T-helper 9 cell (primary cell): ENCODE measurements at places on chromosomes 4 and X.

DNA sequence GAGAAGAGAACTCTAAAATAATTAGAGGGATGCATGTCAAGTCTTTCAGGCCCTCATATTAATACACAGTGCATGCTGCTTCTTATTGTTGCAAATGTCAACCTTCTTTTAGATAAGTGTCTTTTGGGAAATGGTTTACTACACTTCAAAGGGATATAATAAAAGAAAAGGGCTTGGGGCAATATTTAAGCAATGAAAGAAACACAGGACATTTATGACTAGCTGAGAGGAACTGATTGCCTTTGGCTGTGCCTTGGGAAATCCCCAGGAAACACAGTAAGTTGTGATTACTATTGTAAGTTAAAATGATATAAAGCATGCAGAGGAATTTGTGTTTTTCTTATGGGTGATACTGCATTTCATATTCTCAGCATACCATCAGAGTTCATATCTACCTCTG lies 1036.2 kb upstream of the GRID2 start:
- no peak for DNase-seq

- no peak for DNase-seq
These were observed 38.8 kb upstream of the UGDH start for GRCh38 chr4:39565878-39566600.

DNA sequence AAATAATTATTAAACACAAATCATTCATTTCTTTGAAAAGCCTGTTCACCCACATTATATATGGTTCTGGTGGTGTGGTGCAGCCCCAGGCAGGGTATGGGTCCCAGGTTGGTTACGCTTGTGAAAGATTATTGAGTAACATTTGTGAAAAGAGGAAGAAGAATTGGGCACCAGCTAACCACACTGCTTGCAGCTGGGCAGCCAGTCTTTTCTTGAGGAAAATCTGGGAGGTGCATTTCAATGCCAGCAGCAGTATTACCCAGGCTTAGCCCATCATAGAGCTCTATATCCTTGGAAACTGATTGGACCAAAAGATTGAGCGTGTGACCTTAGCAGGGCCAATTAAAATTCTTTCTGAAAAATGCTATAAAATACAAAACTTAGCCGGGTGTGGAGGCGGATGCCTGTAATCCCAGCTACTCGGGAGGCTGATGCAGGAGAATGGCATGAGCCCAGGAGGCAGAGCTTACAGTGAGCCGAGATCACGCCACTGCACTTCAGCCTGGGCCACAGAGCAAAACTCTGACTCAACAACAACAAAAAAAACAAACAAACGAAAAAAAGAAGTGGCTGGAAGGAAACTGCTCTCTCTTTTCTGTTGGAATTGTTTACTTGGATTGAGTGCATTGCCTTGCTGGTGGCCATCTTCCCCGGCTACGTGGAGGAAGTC lies 9.7 kb upstream of the PLAC8 start:
- DNase-seq = no peak

- DNase-seq = no peak
These were observed 537 bp downstream of the RBM10 start for GRCh38 chrX:47145395-47146120.

GRCh38 chrX:103453655-103454054 lies 65.6 kb downstream of the RAB40A start:
- no peak for DNase-seq

DNA sequence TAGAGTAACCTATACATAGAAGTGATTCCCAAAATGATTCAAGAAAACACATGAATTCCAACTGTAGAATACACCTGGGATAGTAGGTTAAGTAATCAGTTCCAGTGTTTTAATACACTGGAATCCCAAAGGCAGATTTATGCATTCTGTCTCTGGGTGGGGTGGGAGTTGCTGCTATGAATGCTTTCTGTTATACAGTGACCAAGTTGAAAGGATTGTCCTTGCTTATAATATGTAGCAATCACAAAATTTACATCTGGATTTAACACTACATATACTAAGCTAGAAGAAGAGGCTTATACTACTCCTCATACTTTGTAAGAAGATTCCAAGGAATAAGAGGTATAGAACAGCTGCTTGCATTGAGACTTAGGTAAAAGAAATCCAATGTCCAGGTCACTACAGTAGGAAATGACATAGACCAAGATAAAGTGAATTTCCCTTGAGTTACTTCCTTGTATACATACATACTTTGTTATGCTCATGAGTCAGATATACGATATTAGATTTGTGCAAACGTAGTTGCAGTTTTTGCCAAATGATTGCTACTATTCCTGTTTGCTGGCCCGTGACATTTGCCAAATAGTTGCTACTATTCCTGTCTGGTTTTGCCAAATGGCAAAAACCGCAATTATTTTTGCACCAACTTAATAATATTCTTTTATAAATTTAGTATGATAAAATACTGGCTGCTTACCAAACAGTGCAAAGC lies 210.5 kb upstream of the DIAPH2 start:
- no peak for DNase-seq

- no peak for DNase-seq
These were observed 1.9 kb upstream of the FTSJ1 start for GRCh38 chrX:48474127-48474526.

- no peak for DNase-seq
These were observed 2.3 kb downstream of the ATP2B3 start for GRCh38 chrX:153519569-153520286.

DNA sequence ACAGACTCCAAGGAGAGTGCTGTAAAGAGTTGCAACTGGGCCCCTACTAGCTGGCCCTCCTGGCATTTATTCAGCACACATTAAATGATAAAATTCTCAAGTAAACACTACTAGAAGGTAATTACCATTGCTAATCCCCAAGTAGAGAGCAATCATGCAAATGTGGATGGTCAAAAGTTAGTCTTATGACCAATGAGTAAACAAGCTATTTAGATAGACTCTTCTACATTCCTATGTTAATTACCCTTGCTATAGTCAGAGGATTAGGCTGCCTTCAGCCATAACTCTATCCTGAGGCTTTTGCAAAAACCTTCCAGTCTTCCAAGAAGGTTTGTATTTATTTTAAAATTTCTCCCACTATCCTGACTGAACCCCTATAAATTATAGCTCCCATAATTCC lies 28.3 kb upstream of the HPGD start:
- no peak for DNase-seq

DNA sequence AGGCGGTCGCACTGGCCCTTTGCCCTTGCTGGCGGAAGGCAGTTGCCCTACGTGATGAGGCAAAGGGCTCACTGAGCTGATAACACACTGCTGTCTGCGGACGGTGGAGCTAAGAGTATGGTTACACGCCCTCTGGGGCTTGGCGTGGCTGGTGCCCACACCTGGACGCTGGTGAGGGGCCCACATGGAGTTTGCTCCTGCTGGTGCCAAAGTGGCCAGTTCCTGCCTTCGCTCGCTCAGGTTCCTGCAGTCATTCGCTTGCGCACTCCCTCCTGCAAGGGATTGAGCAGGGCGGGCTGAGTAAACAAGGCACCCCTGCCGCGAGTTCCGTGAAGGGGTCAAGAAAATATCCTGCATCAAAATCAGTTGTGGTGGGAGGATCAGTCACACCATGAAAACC lies 18.4 kb downstream of the SPARCL1 start:
- no peak for DNase-seq

- DNase-seq = no peak
These were observed 38.5 kb downstream of the SMAD1 start for GRCh38 chr4:145520172-145520571.

GRCh38 chrX:48573690-48574269 lies 504 bp upstream of the RBM3 start:
- peak; percentile 4 for DNase-seq

DNA sequence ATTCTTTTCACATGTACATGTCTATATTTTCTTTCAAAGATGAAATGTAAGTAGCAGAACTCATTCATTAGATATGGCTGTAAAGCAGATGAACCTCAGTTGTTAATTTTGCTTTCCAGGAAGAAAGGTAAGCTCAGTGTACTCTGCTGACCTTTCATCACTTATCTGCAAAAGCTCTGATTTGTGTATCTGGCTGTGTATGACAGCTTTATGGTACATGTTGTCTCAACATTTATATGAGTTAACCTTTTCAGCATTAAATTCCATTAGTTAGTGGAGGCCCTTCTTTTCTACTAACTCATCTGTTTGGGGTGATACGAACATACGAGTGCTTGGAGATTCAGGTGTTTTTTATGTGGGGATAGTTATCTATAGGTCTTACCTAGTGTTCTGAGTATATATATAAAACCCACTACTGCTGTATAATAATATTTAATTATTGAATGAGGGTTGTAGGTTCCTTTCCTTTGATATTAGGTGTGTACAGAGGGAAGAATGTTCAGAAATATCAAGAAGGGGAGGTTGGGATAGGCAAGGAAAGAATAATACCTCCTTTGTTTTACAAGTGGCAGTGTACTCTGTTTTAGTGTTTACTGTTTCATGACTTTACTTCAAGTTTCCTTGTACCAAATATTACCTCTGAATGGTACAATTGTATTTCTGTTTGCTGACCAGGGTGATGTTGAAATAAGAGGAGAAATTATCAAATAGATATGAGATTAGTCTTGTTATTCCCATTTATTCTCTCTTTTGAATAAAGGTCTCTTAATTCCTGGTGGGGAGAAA lies 395.5 kb downstream of the ARHGAP24 start:
- no peak for DNase-seq

GRCh38 chr4:120617171-120617570 lies 305.4 kb downstream of the PRDM5 start:
- no peak for DNase-seq

- DNase-seq = no peak
These were observed 313.9 kb downstream of the ASMT start for GRCh38 chrX:1928805-1929204.
